Stimulated activated CD8-positive, alpha-beta memory T cell treated with anti-CD3 and anti-CD28 coated beads, Interleukin-15, amount 100 ng/mL, for 4 hours (primary cell): ENCODE measurements at places on chromosomes 3 and 15.

DNA sequence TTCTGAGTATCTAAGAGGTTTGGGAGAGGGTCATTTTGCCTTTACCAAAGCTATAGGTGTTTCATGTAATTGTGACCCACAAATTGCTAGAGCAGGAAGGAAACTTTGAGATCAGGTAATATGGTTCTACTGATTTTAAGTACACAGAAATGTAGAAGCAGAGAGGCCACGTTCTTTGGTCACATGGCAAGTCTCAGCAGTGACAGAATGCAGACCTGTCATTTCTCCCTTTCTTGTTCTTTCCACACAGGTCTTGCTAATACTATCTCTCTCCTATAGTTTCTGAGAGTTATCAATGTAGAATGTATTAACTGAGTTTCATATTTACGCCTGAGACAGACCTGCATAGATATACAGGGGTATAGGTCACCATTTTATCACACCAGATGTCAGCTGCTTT lies 10.9 kb upstream of the RTP1 start:
- no peak for DNase-seq

DNA sequence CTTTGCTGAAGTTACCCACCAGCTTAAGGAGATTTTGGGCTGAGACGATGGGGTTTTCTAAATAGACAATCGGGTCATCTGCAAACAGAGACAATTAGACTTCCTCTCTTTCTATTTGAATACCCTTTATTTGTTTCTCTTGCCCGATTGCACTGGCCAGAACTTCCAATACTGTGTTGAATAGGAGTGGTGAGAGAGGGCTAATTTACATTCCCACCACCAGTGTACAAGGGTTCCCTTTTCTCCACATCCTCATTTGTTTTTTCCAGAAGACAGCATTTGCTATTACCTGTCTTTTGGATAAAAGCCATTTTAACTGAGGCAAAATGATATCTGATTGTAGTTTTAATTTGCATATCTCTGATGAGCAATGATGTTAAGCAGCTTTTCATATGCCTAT lies 329.9 kb upstream of the TPRG1 start:
- DNase-seq: no peak

DNA sequence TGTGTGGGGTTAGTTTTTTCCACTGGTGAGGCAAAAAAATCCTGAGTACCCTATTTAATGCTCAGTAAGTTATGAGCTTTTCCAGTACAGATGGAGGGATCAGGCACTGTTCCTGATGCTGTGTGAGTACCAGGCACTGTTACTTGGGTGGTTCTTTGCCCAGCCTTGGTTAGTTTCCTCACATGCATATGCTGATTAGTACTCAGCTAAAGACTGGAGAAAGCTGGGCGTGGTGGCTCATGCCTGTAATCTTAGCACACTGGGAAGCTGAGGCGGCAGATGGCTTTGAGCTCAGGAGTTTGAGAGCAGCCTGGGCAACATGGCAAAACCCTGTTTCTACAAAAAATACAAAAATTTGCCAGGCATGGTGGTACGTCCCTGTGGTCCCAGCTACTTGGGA lies 210.3 kb upstream of the SGO1 start:
- DNase-seq: no peak

- no peak for DNase-seq
Observed at GRCh38 chr15:57861034-57861638, 154.6 kb downstream of the POLR2M start.

- no peak for DNase-seq
Observed at GRCh38 chr15:78768096-78768495, 43.2 kb downstream of the ADAMTS7 start.

DNA sequence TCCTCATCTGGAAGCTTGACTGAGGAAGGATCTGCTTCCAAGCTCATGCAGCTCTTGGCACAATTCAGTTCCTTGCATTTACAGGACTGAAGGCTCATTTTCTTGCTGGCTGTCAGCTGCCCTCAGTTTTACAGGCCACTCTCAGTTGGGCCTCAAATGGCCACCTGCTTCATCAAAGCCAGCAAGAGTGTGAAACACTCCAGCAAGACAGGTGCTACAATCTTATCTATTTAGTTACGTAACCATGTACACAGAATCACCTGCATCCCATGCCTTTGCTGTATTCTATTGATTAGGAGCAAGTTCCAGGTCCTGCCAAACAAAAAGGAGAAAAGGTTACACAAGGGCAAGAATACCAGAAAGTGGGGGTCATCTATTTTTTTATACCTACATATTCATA lies 40.8 kb downstream of the RHCG start:
- DNase-seq: no peak

DNA sequence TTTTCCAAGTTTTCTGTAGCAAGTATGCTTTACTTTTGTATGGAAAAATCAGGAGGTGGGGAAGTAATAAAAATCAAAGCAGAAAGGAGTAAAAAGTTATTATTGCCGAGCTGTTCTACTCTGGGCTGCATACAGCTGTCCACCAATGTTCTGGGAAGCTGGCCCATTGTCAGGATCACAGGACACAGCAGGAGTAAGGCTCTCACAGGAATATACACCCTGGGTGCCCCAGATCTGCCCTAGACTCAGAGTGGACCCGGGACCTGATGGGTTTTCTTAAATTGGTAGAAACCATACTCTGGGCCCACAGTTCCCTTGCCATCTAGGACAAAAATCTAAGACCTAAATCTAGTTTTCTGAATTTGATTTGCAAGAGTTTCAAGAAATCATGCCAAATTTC lies 60.4 kb downstream of the TNIK start:
- no peak for DNase-seq

- DNase-seq: no peak
Observed at GRCh38 chr3:55332176-55332575, 154.9 kb downstream of the WNT5A start.

- no peak for DNase-seq
Observed at GRCh38 chr3:186616299-186616617, 3.4 kb downstream of the AHSG start.

GRCh38 chr3:127478922-127479321 lies 111.6 kb downstream of the TPRA1 start:
- DNase-seq: no peak

- DNase-seq: no peak
Observed at GRCh38 chr3:25597535-25598101, 67.1 kb downstream of the TOP2B start.

DNA sequence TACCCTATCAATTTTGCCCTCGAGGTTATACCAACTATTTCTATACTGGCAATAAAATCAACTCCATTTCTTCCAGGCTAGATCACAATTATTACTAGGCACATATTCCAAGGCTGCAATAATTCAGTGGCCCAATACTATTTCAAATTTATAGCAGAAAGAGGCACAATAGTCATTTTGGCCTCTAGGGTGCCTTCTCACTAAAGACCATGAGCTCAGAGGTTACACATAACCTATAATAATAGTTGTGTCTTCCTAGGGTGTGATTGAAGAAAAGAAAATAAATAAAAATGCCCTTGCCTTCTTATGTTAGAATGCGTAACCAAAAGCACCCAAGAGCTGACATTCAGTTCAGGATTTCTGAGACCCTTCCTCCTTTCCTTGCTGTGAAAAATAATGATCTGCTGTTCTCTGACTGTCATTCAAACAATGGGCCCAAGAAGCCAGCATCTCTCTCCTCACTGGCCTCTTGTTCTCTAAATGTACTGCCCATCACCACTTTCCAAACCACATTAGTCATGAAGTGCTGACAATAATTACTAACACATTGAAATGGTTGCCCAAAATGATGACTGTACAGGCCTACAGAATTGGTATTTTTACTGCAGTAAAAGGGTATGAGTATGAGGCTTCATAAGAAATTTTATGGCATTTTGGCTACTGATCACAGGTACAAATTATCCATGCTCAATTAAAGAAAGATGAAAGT lies 244.8 kb downstream of the LRRN1 start:
- DNase-seq: no peak

DNA sequence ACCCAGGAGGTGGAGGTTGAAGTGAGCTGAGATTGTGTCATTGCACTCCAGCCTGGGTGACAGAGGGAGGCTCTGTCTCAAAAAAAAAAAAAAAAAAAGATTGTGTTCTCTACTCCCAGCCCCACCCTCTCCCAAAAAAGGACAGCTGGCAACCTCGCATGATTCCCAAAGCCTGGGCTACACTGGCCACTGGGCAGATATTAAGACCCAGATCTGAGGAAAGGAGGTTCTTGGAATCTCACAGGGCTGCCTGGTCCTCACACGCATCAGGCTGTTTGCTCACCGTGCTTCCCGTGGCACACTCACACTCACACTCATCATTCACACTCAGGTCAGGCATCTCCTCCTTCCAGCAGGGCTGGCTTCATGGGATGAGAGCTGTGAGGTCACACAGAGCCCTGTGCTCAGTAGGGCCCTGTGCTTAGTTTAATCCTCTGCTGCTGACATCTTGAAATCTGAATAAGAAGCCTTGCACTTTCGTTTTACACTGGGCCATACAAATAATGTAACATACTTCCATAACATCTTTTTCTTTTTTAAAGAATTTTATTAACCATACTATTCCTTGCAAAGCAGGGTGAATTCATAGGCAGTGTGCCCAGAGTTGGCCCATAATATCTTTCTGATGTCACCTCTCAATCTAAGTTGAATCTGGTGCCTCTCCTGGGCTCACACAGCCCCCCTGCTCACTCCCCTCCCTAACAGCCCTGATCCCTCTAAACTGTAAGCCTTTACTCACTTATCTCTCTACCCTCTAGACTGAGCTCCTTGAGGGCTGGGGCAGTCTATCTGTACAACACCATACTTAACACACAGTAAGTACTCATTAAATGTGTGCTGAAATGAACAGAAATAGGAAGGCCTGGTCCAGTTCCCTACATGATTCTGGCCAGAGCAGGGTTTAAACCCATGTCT lies 50.2 kb upstream of the C15orf39 start:
- no peak for DNase-seq

- DNase-seq: no peak
Observed at GRCh38 chr15:32952901-32953532, 235.2 kb downstream of the GREM1 start.

GRCh38 chr3:139296141-139296718 lies 47.6 kb upstream of the MRPS22 start:
- no peak for DNase-seq

DNA sequence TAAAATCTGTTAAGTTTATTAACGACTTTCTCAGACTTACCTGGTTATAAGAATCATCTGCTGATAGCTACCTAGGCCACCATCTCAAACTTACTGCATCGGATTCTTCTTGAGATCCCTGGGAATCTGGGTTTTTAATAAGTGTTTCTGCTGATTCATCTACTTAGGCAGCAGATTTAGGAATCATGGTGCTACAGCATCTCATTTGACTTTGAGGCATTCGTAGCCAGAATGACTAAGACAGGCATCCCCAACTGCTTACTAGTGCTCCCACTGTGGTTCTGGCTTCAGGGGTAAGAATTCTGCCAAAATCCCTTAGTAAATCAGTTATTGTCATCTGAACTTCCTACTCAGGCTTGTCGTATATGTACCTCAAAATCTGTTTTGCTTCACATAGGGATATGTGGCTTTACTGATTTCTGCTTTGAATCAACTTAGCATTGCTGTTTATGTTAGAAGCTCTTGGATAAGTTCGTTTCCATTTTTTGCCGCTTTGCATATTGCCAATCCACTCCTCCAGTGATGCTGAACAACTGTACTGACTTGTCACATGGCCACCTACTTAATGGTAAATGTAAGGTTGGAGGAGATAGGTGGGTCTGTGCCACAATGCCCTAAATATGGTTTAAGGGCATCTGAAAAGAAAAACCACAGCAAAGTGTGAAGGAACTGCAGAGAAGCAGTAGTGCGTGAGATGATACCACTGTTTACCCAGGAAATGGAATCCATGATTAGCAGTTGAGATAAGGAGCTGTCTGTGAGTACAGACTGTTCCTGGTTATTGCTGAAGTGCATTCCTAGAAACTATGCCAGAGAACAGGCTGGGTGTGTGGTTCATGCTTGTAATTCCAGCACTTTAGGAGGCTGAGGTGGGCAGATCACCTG lies 60.3 kb downstream of the MAP6D1 start:
- DNase-seq: no peak

DNA sequence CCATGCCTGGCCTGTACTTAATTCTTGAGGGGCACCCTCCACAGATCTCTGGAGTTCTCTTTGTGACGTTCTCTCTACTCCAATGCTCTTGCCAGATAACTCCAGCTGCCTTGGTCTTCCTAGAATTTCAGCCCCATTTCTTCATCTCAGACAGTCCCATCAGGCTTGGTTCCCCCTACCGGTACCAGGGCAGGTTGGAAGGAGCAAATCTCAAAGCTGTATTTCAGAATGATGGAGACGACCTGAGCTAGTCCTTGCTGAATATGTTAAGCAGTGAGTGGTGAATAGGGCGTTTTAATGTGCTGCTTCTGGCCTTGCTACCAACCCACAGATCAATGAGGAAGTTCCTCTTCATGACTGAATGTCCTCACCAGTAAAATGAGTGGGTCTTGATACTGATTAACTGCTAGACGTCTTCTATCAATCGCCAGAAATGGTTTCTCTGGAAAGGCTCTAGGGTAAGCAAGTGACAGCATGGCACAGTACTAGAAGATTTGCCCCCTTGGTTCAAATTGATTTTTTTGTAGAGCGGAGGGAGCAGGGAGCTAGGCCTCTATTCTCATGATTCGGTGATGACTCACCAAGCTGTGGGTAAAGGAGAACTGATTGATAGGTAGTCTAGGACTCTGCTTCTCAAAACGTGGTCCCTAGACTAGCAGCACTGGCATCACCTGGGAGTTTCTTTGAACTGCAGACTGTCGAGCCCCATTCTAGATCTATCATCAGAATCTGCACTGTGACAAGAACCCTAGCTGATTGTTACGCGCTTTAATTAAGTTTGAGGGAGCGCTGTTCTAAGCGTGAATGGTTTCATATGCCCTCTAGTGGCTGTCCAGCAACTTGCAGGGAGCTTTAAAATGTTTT lies 67.8 kb downstream of the UBP1 start:
- DNase-seq: peak; percentile 6

DNA sequence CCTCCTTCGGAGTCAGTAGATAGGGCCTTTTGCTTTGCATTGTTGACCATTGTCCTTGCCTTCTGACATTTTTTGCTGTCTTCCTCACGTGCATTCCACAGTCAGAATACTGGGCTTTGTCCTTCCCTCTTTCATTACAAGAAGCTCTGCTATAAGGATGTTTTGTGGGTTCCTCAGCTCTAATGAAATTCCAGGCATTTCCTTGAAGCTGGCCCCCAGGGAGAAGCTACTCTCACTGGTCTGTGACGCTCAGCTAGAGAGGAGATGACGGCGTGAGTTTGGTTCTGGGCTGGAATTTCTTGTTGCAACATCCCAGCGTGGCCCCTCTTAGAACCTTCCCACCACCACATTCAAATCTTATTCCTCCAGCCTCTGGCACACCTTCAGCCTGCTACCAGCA lies 210.2 kb downstream of the TJP1 start:
- no peak for DNase-seq

- no peak for DNase-seq
Observed at GRCh38 chr3:59243476-59243875, 193.7 kb upstream of the CFAP20DC start.
